ENCODE measurements at places on chromosomes 3 and 15. TPM values are rescaled to one million over a fixed set of nuclear protein-coding genes. Genes with fewer than 3 reads are reported as not detected.

DNA sequence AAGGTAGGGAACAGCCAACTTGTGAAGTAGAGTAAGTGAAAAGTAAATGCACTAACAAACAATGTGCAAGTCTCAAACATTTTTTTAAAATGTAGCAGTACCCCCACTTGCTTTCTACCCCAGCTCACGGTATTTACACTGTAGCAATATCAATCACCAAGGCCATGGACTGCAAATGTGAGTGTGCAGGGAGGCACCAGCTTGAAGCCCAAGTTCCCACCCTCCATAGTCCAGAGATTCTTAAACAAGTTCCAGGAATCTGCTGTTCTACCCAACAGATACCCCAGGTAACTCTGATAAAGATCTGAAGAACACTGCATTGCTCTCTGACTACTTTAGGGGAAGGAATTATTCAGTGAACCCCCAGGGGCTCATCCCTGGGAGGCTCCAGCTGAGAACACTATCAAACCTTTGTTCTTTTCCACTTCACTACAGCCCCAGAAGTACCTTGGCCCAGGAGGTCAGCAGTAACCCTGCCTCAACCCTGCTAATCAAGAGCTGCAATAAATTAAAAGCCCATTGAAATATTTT is 86.1 kb downstream of the FOXP1 start:
- no peaks in the 10 kb centered on the region for H3K27me3 ChIP-seq
- H3K4me3 ChIP-seq = no peak overlapping the region
- no peak for DNase-seq
- H3K4me1 ChIP-seq = no peaks in the 10 kb centered on the region

GRCh38 chr3:127215714-127216414 is 22.9 kb downstream of the PRR23E start:
- no peaks in the 10 kb centered on the region for H3K36me3 ChIP-seq
- H3K4me1 ChIP-seq = peaks cover 8% of the 10 kb centered on the region
- no peak overlapping the region for H3K4me3 ChIP-seq

GRCh38 chr3:37114251-37115145 is 59.9 kb downstream of the LRRFIP2 start:
- no peak for DNase-seq
- H3K4me3 ChIP-seq = no peak overlapping the region
- H3K27ac ChIP-seq = peak overlapping the region; percentile 44
- H3K27me3 ChIP-seq = no peaks in the 10 kb centered on the region

DNA sequence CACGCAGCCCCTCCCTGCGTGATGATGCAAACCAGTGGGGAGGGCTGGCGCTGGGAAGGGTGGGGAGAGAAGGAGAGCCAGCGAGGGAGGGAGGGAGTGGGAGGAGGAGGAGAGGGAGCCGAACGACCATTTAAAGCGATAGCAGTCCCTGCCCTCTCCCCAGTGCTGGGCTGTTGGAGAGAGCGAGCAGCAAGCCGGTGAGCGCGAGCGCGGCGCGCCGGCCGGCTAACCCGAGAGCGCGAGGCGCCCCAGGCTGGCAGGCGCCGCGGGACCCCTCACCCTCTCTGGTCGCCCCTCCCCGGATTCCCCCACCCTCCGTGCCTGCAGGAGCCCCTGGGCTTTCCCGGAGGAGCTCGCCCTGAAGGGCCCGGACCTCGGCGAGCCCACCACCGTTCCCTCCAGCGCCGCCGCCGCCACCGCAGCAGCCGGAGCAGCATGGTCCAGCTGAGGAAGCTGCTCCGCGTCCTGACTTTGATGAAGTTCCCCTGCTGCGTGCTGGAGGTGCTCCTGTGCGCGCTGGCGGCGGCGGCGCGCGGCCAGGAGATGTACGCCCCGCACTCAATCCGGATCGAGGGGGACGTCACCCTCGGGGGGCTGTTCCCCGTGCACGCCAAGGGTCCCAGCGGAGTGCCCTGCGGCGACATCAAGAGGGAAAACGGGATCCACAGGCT is at the start of gene GRM7:
TSS of gene GRM7 (plus strand) at position 162 of the 671 bp plus-strand sequence.
- H3K36me3 ChIP-seq = no peaks in the 10 kb centered on the region
- no peak within 1 kb of the TSS for H3K27ac ChIP-seq
- DNase-seq = no peak
- no peaks in the 10 kb centered on the region for H3K4me1 ChIP-seq

DNA sequence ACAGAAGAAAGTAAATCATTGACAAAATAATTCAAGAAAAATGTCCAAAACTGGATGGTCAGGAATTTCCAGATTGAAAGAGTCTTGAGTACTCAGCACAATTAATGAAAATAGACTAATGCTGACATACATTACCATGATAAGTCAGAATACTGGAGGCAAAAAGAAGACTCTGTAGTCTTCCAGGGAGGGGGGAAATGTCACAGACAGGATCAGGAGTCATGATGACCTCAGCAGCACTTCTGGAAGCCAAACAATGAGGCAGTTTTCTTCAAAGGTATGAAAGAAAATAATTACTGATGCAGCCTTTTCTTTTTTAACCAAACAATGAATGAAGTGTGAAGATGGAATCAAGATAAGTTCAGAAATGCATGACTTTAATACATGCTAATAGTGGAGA is 30.1 kb upstream of the SLC22A13 start:
- no peak for DNase-seq
- no peaks in the 10 kb centered on the region for H3K27me3 ChIP-seq
- H3K4me1 ChIP-seq = no peaks in the 10 kb centered on the region
- peaks cover 6% of the 10 kb centered on the region for H3K36me3 ChIP-seq
- no peak overlapping the region for H3K4me3 ChIP-seq
- H3K27ac ChIP-seq = no peak overlapping the region

- no peak for DNase-seq
- H3K27ac ChIP-seq = no peak overlapping the region
- no peaks in the 10 kb centered on the region for H3K27me3 ChIP-seq
- no peak overlapping the region for H3K4me3 ChIP-seq
Measured at GRCh38 chr3:45691842-45692241, 2.6 kb downstream of the SACM1L start.

- no peak overlapping the region for H3K4me3 ChIP-seq
- DNase-seq = no peak
- H3K27ac ChIP-seq = no peak overlapping the region
- H3K36me3 ChIP-seq = no peaks in the 10 kb centered on the region
Measured at GRCh38 chr3:40913641-40914040, 285.7 kb upstream of the CTNNB1 start.

GRCh38 chr3:33980252-33980651 is 181.8 kb downstream of the PDCD6IP start:
- H3K27me3 ChIP-seq = no peaks in the 10 kb centered on the region
- no peaks in the 10 kb centered on the region for H3K4me1 ChIP-seq
- no peak overlapping the region for H3K4me3 ChIP-seq

- no peaks in the 10 kb centered on the region for H3K36me3 ChIP-seq
- H3K4me1 ChIP-seq = peaks cover 2% of the 10 kb centered on the region
Measured at GRCh38 chr3:12002912-12003311, 1.3 kb upstream of the SYN2 start.

- DNase-seq = peak; percentile 44
- no peaks in the 10 kb centered on the region for H3K36me3 ChIP-seq
- no peaks in the 10 kb centered on the region for H3K27me3 ChIP-seq
- peaks cover 4% of the 10 kb centered on the region for H3K4me1 ChIP-seq
- H3K4me3 ChIP-seq = no peak overlapping the region
Measured at GRCh38 chr3:12891985-12892839, 50.8 kb upstream of the RPL32 start.

DNA sequence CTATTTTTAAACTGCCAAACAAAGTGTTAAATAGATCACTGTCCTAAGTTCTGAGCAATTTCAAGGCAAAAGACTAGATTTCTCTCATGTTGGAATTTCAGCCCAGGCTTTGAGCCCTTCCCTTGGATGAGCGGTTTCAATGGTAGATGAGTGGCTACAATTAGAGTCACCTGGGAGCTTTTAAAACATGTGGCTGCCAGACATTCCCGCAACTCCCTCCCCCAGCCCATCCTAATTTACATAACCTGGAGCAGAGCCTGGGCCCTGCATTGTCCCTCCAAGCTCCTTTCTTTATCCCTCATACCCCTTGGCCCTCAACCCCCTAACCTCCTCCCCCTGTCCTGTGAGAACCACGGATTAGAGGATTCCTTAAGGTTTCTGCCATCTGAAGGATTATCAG is 357.5 kb upstream of the UMPS start:
- no peak overlapping the region for H3K27ac ChIP-seq
- H3K36me3 ChIP-seq = no peaks in the 10 kb centered on the region
- H3K27me3 ChIP-seq = no peaks in the 10 kb centered on the region
- no peak overlapping the region for H3K4me3 ChIP-seq
- no peak for DNase-seq

GRCh38 chr3:188309437-188310269 is 155.7 kb downstream of the LPP start:
- no peaks in the 10 kb centered on the region for H3K36me3 ChIP-seq
- H3K4me1 ChIP-seq = peaks cover 5% of the 10 kb centered on the region
- no peak overlapping the region for H3K4me3 ChIP-seq
- H3K27me3 ChIP-seq = no peaks in the 10 kb centered on the region

The PLSCR2 gene
- total RNA-seq = not detected

The RPS27L gene
- 93.5 TPM for total RNA-seq

The TNNC1 gene
- 196 TPM for total RNA-seq

The AGBL1 gene
- total RNA-seq = 13.5 TPM
